Activated CD8-positive, alpha-beta memory T cell treated with anti-CD3 and anti-CD28 coated beads for 1 hour (primary cell): ENCODE measurements at places on chromosomes 5 and 9.

DNA sequence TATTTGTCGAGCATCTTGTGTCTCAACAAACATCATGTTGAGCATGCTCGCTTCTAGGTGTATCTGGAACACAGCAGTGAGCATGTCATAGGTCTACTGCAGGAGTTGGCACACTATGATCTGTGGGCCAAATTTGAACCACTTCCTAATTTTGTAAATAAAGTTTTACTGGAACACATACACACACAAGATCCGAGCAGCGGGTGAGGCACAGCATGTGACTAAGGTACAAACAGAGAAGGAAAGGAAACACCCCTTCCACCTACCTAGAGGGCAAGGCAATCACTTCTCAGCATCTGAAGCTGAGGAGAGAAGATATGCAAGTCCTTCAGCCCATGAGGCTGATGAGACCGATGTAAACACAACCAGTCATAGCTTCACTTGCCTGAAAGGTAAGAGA, 200.4 kb downstream of the MED10 start:
- no peak for DNase-seq

DNA sequence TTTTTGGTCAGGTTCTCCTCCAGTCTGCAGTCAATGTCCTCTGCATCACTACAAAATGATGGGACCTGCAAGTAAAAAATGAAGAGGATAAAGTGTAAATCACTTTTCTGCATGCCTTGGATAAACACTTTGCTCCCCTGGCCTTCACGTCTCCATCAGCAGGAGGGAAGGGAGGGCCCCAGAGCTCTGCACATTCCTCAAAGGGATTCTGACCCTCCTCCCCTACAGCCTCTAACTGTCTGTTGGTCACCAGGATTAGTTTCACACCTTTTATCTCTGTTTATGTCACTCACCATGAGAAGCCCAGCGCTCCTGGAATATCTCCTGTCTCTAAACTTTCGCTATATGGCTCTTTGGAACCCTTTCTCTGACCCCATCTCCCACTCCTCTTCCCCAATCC, 103.3 kb downstream of the SVEP1 start:
- DNase-seq: no peak

- no peak for DNase-seq
These were observed 884 bp upstream of the EGFLAM start for GRCh38 chr5:38257308-38258041.

- no peak for DNase-seq
These were observed 511 bp downstream of the SEMA5A start for GRCh38 chr5:9545136-9545991.

DNA sequence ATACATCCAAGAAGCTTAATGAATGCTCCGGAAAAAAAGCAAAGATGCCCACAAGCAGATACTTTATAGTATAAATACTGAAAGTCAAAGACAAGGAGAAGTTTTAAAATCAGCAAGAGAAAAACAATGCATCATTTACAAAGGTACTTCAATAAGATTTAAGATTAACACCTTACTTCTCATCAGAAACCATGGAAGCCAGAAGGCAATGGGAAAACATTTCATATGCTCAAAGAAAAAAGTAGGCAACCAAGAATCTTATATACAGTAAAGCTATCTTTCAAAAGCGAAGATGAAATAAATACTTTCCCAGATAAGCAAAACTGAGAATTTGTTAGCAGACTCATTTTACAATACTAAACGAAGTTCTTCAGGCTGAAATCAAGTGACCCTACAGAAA, 51.1 kb downstream of the ABHD17B start:
- DNase-seq: no peak

GRCh38 chr5:14101922-14102321, 41.2 kb upstream of the TRIO start:
- no peak for DNase-seq

DNA sequence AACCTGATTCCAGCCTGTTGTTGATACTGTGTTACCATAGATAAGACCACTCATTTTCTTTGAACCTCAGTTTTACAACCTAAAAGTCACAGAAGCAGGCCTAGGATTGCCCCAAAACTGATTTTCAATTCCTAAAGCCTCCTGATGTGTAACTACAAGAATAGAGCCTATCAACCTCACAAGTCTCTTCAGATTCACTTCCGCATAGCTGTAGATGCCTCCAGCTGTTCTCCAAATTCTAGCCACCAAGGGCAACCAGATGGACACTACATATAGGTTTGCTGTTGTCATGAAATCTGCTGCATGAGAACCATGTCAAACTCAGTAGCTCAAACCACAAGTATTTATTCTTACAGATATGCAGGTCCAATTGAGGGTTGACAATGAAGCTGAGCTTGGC, 143.5 kb downstream of the SPATA31D1 start:
- no peak for DNase-seq

GRCh38 chr9:130895038-130895437, 1.6 kb downstream of the QRFP start:
- no peak for DNase-seq

DNA sequence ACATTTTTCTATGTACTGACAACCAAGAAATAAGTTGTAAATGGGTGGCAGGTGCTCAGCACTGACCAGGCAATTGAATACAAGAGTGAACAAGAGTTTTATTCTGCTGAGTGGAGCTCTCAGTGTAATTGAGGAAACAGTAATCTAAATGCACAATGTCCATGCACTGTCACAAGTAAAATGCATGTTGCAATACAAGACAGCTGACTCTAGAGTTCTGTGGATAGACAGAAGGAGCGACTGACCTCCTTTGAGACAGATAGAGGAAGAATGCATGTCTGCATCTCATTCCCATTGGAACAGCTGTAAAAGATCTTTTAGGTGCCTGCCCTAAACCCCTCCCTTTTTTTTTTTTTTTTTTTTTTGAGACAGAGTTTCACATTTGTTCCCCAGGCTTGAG, 299.0 kb downstream of the FBXL7 start:
- DNase-seq: no peak

- DNase-seq: no peak
These were observed at the start of gene SLC23A1 for GRCh38 chr5:139383275-139383992. Gene SLC23A1 (minus strand): TSS chr5:139383297. CDS start chr5:139383253, 44 bp downstream.

DNA sequence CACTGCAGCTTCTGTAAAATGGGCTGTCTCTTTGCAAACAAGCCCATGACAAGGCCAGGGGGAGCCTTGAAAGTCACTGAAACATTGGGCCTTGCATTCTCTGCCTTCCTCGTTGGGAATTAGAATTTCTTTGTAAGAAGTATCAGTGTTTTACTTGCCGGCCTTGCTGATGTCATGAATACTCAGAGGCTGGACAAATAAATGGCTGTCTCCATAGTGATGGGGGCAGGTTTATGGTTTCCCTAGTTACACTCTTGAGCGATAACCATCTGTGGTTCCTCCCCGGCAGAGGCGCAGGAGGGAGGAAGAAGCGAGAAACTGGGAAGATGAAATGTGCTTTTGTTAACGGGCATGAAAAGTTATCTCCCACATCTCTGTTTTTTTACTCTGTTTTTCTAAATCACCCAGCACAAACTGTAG, 272.7 kb upstream of the PANK3 start:
- DNase-seq: no peak

- no peak for DNase-seq
These were observed 18.1 kb downstream of the GRXCR2 start for GRCh38 chr5:145854651-145855258.
